K562 (cell line): ENCODE measurements at places on chromosomes 6 and 20. TPM values are rescaled to one million over a fixed set of nuclear protein-coding genes. Genes with fewer than 3 reads are reported as not detected.

Gene NMBR
- total RNA-seq, result not detected in 2 replicates

Gene ARFGEF3
- total RNA-seq, result 0.02 and 0.07 TPM in 2 replicates

Gene ADNP
- total RNA-seq, result 52.2 and 59.9 TPM in 2 replicates

Gene NFATC2
- total RNA-seq, result 11.2 and 11.3 TPM in 2 replicates

Gene ADGRF5
- 0.07 and 0.22 TPM in 2 replicates for total RNA-seq

Gene TBXT
- not detected in 2 replicates for total RNA-seq

Gene SRSF3
- 477 and 495 TPM in 2 replicates for total RNA-seq

Gene VWA7
- total RNA-seq, result 1.8 and 2.9 TPM in 2 replicates

Gene PTPRT
- total RNA-seq, result not detected in 2 replicates
